ENCODE measurements at places on chromosomes 12 and 14.

DNA sequence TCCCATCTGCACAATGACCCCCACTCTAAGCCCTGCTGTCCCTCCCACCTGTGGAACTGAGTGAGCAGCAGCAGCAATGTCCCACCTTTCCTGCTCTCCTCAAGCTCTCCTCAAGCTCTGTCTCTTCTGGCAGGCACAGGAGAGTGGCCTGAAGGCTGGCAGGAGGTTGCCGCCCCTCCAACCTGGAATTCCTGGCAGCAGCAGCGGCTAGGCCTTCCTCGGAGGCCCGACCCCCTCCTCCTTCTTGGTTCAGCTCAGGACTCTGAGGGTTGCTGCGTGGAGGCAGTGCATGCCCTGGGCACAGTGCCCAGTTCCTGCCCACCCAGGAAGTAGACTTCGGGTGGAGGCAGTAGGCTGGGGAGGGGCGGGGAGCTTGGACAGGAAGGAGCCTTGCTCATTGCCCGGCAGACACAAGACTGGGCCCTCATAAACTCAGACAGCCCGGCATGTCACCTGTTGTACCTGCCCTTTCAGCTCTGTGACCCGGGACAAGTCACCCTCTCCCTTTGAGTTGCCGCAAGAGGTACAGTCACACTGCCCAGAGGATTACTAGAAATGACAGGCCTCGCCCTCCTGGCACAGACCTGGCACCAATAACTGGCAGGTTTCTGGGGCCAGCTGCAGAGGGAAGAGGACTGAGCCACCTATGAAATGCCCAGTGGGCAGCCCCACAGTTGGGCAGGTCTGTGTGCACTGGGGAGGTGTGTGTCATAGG, 2.1 kb upstream of the SERPINA1 start:
- DNase-seq: no peak

- no peak for DNase-seq
Observed at GRCh38 chr12:94777936-94778335, 127.6 kb upstream of the TMCC3 start.

GRCh38 chr14:63896278-63896720, 43.5 kb downstream of the SYNE2 start:
- DNase-seq: peak; percentile 61

- no peak for DNase-seq
Observed at GRCh38 chr14:35471803-35472202, 62.2 kb upstream of the INSM2 start.

All from AG20443 (cell line).